ENCODE measurements at places on chromosomes 7 and 10.

- DNase-seq = no peak
Observed at GRCh38 chr10:82310839-82311238, 435.8 kb downstream of the NRG3 start.

DNA sequence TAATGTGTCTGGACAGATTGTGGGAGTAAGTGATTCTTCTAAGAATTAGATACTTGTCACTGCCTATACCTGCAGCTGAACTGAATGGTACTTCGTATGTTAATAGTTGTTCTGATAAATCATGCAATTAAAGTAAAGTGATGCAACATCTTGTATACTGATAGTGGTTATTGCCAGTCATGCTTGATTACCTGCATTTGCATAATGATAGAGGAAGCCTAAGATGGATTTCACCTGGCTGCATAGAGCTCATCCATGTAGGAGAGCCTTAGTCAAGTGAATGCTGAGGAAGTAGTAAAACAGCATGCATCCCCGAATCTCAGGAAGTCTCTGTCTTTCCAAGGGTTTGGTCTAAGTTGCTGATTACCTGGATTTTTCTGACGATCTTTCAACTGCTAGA, 64.2 kb upstream of the CAPZA2 start:
- DNase-seq = no peak

- no peak for DNase-seq
Observed at GRCh38 chr7:55570218-55570873, 2.0 kb downstream of the VOPP1 start.

DNA sequence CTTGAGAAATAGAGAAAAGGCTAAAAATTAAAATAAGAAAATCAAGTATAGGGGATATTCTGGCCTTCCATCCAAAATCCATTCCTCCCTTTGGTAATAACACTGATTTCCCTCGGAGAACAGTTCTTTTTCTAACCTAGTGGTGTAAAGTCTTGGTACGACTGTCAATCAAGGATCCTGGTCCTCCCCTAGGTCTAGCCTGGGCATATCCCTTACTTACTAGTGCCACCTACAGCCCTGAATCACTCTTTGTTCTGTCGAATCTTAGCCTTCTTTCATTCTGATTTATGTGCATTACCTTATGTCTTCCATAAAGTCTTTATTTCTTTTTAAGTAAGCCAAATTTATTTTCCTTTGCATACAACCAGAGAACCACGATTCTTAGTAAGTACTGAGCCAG, 298.7 kb upstream of the LRRTM3 start:
- DNase-seq = peak; percentile 81

DNA sequence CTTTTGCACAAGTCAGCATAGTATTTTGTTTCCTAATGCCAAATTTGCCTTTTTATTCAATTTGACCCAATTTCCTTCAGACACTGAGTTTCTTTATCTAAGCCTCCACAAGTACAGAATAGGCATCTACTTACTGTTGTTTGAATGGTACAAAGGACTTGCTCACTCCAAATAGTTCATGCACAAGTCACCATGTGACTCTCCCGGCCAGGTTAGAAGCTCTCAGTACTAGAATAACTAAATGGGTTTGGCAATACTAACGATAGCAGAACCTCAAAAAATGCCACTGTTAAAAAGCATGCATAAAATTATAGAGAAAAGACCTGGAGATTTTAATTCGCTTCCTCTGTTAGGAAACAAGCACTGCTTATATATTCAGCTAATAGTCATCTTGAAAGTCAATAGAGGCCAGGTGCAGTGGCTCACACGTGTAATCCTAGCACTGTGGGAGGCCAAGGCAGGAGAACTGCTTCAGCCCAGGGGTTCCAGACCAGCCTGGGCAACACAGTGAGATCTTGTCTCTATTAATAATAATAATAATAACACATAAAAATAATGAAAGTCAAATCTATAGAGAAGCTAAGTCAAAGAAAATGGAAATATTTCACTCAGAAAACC, 335.8 kb upstream of the MBL2 start:
- no peak for DNase-seq

GRCh38 chr10:95236068-95236903, 42.2 kb downstream of the ACSM6 start:
- DNase-seq = no peak

- no peak for DNase-seq
Observed at GRCh38 chr7:11768263-11768662, 63.7 kb downstream of the THSD7A start.

- peak; percentile 17 for DNase-seq
Observed at GRCh38 chr10:120981601-120982391, 130.6 kb downstream of the WDR11 start.

GRCh38 chr10:114911052-114911711, 26.8 kb upstream of the TRUB1 start:
- DNase-seq = no peak

DNA sequence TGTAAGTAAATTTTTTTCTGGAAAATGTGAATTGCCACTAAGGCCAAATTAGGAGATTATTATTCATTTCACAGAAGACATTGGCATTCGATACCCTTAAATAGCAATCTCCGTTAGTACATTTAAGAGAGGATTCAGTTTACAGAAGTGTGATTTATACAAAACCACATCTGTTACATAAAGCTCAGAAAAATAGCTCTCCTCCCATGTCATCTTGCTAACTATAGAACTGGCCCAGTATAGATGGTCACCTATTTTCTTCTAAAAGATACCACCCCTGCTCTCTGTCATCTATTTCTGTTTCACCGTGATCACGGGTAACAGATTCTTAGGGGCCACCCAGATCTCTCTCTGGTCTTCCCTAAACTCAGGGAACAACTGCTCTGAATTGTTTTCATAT, 119.1 kb downstream of the HIP1 start:
- no peak for DNase-seq

GRCh38 chr10:119908166-119908565, 15.6 kb downstream of the SEC23IP start:
- DNase-seq = no peak

DNA sequence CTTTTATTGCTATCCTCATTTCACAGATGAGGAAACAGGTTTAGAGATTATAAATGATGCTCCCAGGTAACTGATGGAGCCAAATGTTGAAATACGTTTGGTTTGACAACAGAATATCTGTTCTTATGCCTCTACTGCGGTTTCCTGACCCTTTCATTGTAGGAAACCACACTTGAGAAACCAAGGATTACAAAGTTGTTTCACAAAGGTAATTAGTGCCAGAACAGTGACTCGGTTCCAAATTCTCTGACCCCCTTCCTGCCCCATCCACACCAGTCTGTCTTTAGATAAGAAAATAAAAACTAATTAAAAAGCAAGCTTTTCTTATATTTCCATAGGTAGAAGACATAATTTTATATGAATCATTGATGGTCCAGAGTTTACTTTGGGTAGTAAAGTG, 393.7 kb upstream of the MBL2 start:
- DNase-seq = no peak

DNA sequence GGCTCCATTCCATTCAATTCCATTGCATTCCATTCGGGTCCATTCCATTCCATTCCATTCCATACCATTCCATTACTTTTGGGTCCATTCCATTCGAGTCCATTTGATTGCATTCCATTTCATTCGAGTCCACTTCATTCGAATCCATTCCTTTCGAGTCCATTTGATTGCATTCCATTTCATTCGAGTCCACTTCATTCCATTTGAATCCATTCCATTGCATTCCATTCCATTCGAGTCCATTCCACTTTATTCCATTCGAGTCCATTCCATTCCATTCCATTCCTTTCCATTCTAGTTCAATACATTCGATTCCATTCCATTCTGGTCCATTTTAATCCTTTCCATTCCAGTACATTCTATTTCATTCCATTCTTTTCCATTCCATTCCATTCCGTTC, 334.0 kb downstream of the ZNF33B start:
- DNase-seq = no peak

GRCh38 chr10:53675177-53675576, 902.6 kb upstream of the MBL2 start:
- no peak for DNase-seq

- DNase-seq = no peak
Observed at GRCh38 chr7:30912021-30912730, 523 bp downstream of the AQP1 start.
